ENCODE measurements at places on chromosomes 16 and 17. TPM values are rescaled to one million over a fixed set of nuclear protein-coding genes. Genes with fewer than 3 reads are reported as not detected.

- DNase-seq: no peak
Observed at GRCh38 chr17:57050306-57050705, 34.7 kb upstream of the AKAP1 start.

DNA sequence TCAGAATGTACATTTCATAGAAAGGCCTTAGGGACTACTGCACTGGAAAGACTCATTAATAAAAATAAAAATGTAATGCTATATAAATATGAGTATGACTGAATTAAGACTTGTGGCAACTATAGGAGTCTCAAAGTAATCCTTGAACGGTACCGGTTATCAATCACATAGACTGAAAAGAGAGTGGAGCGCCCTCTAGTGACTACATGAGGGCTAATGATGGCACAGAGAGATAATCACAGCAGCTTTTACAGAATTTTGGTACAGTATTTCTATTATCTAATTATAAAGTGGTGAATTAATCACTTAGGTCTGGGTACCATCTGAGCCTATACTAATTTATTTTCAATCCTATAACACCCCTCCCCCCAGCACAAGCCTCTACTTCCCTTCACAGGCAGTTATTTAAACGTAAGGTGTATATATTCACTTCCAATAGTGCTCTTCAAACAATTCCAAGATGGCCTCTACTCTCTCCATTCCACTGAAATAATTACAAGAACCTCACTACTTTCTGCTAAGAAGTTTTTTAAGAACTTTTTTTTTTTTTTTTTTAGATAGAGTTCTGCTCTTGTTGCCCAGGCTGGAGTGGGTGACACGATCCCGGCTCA, 40.7 kb upstream of the ANKFY1 start:
- peak; percentile 31 for DNase-seq

- no peak for DNase-seq
Observed at GRCh38 chr16:49129935-49130334, 151.7 kb downstream of the CBLN1 start.

DNA sequence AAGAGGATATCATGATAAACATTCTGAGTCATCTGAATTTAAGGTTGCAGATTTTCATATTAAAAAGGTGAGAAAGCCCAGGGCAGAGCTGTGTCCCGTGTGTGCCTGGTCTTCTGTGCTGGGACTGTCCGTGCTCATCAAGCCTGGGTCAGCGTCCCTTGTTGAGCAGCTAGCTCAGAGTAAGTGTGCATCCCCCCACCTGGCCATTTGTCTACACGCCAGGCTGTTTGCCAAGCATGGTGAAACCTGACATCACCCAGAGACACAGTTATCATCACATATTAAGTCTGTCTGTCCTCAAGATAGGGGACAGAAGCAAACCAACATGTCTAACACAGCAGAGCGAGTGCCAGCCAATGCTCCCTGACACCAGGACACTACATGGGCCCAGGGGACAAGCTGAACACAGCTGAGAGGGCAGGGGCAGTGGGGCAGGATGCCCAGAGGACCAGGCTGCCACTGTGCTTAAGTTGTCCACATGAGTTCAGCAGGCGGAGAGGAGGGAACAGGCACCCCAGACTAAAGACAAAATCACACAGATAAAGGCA, 57.9 kb upstream of the CNEP1R1 start:
- DNase-seq: no peak

DNA sequence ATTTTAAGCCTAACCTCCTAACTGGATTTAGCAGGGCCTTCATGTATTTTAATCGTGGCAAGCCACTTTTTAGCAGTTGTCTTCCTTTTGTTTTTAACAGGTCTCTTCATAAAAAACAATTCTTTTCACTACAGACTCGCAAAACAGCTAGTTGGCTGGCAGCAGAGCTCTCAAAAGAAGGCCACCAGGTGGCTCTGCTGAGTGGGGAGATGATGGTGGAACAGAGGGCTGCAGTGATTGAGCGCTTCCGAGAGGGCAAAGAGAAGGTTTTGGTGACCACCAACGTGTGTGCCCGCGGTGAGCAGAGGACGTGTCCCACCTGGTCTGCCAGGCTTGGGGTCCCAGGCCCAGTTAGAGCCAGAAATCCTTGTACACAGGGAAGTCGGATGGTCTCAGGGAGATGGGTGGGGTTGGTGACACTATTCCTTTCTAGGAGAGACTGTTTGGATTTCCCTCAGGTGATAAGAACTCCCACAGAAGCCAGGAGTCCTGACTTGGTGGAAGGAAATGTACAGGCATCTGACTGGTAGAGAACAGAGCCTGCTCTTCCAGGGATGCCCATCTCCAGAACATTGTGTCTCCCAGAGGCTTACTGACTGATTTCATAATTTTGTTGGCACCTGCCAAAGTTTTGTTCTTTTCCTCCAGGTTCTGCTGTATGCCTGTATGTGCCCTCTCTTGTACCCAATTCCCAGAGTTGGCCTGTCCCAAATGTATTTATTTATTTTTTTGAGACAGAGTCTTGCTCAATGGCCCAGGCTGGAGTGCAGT, 14.9 kb upstream of the DDX19A start:
- no peak for DNase-seq

- peak; percentile 76 for DNase-seq
Observed at GRCh38 chr17:46962374-46962790, 16.7 kb downstream of the RPRML start.

DNA sequence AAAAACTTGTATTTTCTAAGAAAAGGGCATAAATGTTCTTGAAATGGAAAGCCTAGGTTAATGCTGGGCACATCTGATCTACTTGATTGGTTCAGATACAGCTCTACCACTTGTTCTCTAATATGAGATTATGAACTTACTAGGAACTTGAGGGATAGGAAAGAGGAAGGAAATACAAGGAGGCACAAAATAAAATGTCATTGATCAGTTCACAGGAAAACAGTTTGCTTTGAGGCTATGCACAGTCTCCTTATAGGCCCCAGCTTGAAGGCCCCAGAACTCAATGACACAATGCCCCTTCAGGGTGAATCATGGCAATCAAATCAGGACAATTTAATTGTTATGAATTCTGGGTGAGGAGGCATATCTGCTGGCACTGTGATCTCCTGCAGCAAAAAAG, 27.1 kb downstream of the NXPH3 start:
- no peak for DNase-seq

- no peak for DNase-seq
Observed at GRCh38 chr17:37689317-37689716, 46.1 kb upstream of the DDX52 start.

DNA sequence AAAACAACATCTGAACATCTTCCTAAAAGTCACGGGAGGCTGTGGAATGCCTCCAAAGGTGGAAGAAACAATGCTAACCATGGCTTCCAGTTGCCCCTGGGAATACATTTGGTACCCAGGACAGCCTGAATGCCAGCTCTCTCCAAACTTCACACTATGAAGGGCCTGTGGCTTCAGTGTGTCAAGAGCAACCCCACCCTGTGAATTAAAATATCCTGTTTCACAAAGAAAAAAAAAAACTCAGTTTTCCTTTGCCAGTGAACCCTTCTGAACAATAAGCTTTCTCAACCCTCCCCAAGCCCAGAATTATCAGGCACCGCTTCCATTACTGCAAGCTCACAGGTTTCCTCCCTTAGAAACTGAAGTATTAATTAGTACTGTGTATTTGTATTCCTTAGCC, 69.8 kb downstream of the SLC39A11 start:
- DNase-seq: no peak

DNA sequence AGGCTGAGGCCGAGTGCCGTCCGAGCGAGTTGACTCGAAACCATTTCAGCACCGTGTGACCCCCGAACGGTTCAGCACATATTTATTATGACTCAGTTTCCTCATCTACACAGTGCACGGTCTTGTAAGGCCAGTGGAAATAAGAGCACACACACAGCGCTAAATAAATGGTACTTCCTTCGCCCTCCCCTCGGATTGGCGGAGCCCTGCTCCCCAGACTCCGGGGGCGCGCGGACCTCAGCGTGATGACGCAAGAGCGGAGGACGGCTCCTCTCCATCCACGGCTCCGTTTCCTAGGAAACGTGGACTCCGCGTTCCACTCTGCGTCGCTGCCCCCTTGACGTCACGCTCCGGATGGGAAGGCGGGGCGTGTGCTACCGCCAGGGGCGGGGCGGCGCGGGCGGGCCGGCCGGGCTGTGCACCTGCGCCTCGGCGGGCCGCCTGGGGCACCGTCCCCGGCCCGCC, at the start of gene PARD6A:
Gene PARD6A (plus strand): TSS at position 397 of the 465 bp plus-strand sequence. CDS start 79 bp downstream, outside the sequence.
- DNase-seq: peak; percentile 96

- DNase-seq: no peak
Observed at GRCh38 chr16:55488306-55488705, 9.3 kb downstream of the MMP2 start.

DNA sequence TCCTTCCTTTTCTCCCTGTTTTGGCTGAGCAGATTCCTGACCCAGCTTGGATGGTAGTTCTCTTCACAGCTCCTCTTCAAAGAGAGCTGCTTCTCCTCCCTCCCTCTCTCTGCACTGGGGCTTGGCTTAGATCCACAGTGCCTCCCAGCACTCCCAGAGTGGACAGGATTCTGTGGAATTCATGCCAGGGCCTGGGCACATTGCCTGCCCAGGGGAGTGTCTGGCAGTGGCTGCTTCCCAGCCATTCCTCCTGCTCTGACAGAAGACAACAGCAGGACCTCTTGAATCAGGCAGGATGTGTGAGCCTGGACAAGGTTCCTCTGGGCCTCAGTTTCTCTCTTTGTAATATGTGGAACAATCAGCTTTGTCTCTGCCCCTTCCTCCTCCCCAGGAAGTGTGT, 4.5 kb upstream of the MMP28 start:
- no peak for DNase-seq

GRCh38 chr16:48596326-48596725, 13.7 kb downstream of the N4BP1 start:
- no peak for DNase-seq

DNA sequence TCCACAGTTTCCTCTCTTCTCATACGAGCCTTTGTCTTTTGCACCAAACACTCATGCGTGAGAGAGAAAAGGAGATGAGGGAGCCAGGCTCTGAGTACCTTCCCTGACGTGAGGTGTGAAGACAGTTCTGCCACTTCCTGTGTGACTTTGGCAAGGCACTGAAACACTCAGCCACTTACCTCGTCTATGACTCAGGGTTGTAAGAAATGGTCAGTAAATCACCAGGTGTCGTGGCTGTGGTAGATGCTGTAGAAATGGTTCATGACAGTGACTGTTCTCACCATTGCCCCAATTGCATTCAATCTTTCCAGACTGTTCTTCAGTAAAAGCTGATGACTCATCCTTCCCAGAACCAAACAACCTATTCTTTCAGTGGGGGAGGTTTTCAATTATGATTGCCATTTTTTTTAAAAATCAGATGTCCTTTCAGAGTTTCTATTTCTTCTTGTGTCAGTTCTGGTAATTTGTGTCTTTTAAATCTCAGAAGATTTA, 49.2 kb upstream of the CBFA2T3 start:
- DNase-seq: no peak

DNA sequence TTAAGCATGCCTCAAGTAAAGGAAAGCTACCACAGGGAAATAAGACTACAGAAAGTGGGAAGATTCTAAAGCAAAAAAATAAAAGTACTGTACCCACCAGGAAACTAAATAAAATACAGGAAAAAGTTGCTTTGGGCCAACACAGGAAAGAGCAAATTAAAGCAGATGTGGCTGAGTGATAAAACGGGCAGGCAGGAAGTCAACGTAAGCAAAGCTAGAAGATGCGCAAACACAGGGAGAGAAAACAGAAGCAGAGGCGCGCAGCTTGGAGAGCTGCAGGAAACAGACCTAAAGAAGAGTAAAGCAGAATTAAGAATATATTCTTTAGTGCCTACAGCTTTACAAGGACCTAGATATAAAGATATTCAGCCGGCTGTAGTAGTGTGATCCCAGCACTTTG, 21.7 kb downstream of the USP36 start:
- no peak for DNase-seq

GRCh38 chr17:2055292-2056205, 646 bp downstream of the HIC1 start:
- DNase-seq: peak; percentile 55

DNA sequence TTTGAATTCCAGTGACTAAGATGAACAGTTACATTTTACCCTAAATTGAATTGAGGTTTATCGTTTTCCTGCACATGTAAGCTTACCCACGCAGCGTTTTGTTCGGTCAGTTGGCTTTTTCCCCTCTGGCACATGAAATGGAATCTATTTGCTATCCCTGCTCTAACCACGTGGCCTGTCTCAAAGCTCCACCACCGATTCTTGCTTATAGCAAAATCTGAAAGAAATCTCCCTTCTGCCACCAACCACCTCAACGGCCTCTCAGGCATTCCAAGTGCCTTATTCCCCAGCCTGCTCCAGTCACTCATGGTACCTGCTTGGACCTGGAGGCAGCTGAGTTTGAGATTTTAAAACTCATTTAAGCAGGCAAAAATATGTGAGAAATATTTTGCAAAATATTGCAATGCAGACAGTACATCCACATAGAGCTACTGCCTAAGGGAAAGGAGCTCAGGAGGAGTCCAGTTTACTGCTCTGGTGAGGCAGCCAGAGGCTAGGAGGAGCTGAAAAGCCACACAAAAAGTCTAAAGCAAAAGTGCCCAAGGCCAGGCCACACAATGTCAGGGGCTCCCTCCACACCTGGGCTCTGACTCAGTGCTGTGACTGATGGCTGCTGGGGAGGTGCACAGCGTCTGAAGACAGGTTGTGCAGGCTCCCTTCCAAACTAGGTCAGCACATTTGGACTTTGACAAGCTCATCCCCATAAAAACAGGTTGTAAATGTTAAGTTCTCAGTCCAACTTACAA, 26.4 kb downstream of the ARHGAP17 start:
- DNase-seq: peak; percentile 76

DNA sequence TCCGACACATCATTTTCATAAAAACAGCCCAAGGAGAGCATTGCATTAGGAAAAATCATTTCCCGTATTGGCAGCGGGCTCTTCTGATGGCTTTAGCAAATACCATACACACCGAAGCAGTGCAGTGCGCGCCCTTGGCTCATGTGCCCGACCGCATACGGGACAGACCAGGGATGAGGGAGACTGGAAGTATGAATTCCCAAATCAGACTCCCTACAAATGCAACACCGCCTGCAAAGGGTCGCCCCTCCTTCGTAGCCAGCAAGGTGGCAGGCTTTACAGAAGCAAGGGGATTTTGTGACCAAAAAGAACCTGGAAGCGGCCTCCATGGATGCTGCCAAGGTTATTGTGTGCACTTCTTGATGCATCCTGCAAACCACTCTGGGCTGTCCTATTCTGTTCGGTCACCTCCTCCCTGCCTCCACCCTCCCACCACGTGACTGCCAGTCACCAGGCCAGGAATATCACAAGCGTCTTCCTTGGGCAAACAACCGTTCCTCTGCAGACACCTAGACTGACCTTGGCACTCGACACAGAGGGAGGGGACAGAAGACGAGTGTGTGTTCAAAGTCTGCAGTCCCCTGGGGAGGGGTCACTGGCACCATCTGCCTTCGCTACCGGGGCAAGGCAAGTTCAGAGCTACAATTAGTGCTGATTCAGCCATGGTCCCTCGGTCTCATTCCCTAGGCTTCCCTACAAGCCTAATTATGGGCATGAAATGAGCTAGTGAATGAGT, 460.4 kb downstream of the SLC39A11 start:
- no peak for DNase-seq

PCGF2 gene
- total RNA-seq: 1.4 TPM

CBX2 gene
- 2.2 TPM for total RNA-seq

SOX9 gene
- total RNA-seq: 4.1 TPM

TLCD3B gene
- total RNA-seq: not detected

PDILT gene
- total RNA-seq: not detected

APOBR gene
- not detected for total RNA-seq

TMED6 gene
- not detected for total RNA-seq
